ENCODE measurements at places on chromosomes 7 and 10.

- no peak for DNase-seq
Observed at GRCh38 chr10:107616031-107616430, 451.5 kb upstream of the SORCS1 start.

- DNase-seq, result no peak
Observed at GRCh38 chr10:123212640-123213039, 58.4 kb downstream of the BUB3 start.

DNA sequence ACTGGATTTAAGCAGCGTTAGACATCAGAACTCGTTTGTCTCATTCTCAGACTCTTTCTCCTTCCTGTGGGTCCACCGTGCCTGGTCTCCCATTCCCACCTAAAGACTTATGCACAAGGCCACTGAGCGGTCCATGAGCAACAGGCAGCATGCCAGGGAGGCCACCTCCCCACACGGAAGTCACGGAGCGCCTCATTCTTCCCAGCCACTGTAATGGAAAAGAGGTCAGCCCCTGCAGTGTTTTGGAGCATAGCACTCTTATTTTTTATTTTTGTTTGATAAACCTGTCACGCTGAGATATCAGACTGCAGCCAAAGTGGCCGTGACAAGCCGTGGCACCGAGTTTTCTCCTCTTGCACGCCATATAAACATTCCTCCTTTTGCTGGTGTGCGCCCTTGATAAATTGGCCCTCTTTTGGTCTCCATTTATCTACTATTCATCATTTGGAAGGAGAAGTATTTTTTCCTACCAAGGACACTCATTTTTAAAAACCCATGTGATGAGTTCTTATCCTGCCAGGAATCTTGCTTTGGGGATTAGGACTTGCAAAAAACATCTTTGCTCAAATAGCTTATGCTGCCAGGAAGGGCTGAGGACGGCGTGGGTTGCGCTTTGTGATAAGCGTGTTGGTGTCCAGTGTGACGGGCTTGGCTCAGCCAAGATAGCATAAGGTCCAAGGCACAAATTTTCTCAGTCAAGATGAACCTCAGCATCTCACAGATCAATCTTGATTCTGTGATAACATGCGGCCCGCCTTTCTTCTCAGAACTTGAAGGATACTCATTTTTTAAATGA lies 206.0 kb downstream of the CCDC3 start:
- no peak for DNase-seq

DNA sequence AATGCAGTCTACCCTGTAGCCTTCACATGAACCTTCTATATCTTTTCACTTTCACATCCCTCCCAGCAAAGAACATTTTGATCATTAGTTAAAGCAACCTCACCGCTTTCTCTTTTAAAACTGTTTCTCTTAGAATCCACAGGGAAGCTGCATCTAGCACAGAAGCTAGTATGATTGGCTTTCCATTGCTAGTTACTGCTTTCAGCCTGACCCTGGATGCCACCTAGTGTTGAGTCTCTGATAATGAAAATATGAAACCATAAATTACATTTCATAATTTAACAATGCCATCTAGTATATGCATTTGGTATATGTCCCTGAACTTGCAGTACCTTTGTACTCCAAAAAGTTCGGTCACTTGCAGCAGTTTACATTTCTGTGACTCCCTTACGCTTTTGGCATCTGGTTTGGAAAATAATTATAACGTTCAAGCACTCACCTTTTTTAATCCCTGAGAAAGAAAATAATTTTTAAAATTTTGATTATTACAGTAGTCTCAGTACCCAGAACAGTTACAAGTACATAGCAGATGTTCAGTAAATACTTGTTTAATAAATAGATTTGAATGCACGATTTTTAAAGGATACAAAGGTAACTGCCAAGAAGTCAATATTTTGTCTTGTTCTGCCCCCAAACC lies 22.7 kb downstream of the CISD1 start:
- peak; percentile 61 for DNase-seq

- DNase-seq, result no peak
Observed at GRCh38 chr10:36111676-36112075, 469.6 kb upstream of the FZD8 start.

DNA sequence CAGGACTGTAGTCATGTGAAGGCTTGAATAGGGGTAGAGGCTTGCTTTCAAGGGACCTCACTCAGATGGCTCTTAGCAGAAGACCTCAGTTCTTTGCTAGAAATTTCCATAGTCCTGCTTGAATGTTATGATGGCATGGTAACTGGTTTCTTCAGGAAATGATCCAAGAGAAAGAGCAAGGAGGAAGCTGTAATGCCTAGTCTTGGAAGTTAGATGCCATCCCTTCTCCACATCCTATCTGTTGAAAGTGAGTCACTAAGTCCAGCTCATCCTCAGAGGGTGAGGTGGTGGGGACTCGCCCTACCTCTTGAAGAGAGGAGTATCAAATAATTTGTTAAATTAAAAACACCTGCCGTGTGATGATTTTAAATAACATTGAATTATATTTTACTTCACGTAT lies 4.6 kb downstream of the MGAM start:
- no peak for DNase-seq

DNA sequence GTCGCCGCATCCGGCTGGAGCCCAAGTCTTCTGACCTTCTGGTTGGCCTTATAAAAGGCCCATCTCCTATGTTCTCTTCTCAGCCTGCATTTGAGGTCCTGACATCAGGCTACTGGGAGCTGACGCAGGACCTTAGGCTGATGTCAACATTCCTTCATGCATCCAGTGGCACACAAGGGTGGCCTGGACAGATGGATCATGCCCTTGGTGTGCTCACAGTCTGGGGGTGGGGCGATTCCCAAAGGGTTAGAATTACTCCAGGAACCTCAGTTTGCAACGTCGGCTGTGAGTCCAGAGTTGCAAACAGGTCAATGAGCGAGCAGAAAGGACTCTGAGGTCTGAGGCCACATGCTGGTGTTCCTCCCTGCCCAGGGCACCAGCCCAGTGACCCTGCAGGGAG lies 8.2 kb upstream of the CLIP2 start:
- DNase-seq, result no peak

DNA sequence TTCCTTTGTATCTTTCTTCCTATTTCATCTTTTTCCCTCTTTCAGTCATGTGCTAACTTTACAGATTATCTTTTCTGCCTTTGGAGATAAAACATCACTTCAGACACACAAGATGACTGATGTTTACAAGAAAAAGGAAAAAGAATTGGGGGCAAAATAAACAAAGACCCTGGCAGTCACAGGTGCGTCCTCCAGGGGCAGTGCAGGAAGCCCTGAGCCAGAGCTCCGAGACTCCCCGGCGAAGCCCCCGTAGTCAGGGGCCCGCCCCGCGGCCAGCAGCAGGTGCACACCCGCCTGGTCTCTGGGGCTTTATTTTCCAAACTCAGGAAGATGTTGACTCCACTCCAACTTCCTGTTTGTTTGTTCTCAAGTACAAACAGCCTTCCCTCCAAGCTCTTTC lies 10.2 kb downstream of the STK32C start:
- DNase-seq, result no peak

DNA sequence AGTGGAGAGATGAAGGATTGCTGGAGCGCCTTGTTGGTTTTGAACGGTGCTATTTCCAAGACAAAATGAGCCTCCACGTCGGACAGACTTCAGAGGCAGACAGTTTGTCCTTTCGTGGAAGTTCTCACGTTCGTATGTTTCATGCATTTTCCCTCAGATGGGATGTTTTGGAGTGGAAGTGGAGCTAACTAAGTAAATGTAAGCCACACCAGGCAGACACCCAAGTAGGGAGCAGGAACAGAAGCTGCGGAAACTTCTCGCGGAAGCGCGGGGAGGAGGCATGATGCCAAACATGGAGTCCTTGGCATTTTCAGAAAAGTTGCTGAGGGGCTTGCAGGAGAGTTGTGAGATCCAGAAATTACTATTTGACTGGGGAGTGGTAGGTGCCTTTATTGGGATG lies 145.6 kb upstream of the PRR15 start:
- DNase-seq, result no peak

DNA sequence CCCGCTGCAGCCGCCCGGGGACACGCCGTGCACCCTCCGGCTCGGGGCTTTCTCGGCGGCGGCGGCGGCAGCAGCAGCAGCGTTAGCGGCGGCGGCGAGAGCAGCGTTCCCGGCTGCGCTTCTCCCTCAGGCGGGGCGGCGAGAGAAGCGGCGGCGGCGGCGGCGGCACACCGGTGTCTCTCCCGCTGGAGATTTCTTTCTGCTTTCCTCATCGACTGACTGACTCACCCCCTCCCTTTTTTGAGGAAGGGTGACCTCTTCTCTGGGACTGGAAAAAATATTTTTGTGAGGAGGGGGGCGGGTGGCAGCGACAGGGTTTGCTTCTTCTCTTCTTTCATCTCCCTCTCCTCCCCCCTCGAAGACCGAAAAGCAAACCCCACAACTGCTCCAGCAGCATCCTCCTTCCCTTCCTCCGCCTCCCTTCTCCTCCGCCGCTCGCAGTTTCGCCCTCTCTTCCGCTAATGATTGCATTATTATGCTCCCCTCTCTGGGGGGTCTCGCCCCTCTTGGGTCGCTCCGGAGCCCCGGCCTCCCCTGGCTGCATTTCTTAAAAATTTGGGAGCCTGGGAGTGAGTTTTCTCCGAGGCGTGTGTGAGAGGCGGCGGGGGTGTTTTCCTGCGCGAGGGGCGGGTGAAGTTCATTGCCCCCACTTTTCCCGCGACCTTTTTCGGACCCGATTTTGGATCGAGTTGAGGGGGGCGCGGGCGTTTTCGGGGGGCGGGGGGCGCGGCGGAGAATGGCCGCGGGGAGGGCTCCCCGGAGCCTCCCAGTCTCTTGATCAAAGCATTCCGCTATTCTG lies 411 bp downstream of the AUTS2 start:
- peak; percentile 56 for DNase-seq

GRCh38 chr10:132458071-132458585 lies 61.1 kb downstream of the PWWP2B start:
- DNase-seq, result no peak

DNA sequence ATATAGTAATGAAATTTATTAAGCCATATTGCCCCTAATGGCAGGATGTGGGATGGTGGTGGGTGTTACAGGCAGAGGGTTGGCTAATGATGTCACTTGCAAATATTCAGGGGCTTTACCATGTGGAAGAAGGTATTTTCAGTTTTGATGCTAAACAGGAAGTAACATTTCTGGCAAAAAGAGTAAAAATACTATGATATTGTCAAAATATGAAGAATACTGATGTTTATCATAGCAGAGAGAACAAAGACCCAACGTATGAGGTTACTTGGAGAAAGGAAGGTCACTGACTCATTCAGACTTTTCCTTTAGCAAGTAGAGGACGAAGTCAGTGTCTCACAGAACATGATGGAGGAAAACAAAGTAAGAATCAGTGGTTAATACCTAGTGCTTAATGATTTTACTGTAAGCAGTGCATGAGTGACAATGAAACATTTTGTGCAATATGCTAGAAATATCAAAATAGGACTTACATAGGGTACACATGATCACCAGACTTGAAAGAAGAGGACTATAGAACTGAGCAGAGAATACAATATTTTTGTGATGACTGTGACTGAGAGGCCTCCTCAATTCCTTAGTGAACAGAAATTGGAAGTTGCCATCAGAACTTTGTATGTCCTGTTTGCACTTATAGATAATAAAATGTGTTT lies 89.7 kb upstream of the STEAP4 start:
- no peak for DNase-seq

GRCh38 chr7:155973451-155973997 lies 161.3 kb upstream of the SHH start:
- no peak for DNase-seq

- DNase-seq, result no peak
Observed at GRCh38 chr7:155233311-155234157, 64.1 kb upstream of the INSIG1 start.

- no peak for DNase-seq
Observed at GRCh38 chr10:47381103-47381395, 3.0 kb downstream of the ZNF488 start.

DNA sequence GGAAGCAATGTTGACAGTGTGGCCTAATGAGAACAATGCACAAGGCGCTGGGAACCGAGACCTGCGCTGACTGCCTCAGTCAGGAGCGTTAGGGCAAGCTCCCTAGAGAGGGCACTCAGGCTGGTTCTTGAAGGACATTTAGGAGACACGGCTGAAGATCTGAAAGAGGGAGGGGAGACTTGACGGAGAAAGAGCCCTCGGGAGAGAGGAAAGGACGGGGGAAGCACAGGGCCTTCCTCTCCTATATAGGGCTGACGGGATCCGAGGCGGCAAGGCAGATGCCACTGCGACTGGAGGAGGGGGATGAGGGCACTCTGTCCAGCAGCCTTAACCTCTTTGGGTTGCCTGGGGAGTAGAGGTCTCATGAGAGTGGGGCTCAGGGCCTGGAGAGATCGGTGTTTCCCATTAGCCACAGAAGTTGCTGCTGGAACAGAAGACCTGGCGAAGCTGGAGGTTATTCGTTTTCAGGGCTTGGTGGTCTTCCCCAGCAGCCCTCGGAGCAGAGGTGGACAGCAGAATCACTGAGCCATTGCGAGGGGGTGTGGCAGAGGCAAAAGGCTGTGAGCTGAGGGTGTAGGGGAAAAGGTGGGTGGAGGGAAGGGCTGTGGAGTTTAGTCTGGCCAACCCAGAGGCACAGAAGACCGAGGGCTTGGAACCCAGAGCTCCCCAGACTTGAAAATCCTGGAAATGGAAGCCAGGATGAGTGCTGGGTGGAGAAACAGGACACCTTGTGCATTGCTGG lies 36.0 kb downstream of the CLEC2L start:
- DNase-seq, result no peak

GRCh38 chr10:119701861-119702260 lies 24.0 kb upstream of the INPP5F start:
- DNase-seq, result no peak

DNA sequence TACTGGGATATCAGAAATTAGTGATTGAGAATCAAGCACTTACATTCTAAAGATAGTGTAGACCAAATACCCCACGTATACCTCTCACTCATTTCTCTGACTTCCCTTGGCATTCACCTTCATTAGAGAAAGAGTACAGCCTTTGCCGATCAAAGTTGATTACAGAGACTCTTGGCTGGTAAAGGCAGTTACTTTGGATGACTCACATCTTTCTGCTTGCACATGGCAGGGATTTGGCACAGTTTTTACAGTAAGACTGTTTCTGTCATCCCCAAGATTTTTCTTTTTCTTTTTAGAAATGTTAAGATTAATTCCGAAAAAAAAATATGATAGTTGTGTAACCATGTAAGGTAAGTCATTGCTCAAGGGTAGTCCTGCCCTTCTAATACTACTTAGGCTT lies 143.0 kb downstream of the TSPAN12 start:
- no peak for DNase-seq

GRCh38 chr10:2978111-2978510 lies 89.2 kb upstream of the PFKP start:
- DNase-seq, result peak; percentile 65

GRCh38 chr7:80923211-80923612 lies 4.4 kb upstream of the SEMA3C start:
- DNase-seq, result peak; percentile 90

DNA sequence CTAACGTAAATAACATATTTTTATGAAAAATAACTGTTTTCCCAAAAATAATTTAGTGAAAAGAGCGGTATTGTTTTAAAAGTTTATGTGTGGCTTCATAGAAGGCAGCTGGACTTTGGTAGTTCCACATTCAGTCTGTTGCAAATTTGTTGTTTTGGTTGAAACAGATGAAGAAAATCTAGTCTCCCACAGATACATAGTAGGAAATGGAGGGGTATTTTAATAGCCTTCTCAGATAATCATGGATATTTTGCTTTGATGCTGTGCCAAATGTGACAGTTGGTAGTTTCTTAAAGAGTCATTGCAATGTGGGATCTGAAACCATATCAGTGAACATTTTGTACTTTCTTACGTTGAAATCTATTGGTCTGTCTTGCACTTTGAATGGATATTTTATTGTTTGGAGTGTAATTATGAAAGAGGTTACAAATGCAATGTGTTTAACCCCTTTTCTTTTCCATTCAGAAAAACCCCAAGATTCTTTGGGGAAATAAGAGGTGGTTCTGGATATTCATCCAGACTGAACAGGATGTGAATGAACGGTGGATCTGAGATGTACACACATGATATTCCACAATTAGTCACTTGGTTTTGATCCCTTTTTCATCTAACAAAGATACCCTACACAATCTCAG lies 10.4 kb downstream of the ZNF365 start:
- DNase-seq, result no peak

All from NCI-H1694 treated with DMSO at 0.1 percent for 48 hours (cell line).